ENCODE measurements at places on chromosomes 1 and 21.

- no peak for DNase-seq
Observed at GRCh38 chr1:6622396-6623152, 2.1 kb upstream of the THAP3 start.

DNA sequence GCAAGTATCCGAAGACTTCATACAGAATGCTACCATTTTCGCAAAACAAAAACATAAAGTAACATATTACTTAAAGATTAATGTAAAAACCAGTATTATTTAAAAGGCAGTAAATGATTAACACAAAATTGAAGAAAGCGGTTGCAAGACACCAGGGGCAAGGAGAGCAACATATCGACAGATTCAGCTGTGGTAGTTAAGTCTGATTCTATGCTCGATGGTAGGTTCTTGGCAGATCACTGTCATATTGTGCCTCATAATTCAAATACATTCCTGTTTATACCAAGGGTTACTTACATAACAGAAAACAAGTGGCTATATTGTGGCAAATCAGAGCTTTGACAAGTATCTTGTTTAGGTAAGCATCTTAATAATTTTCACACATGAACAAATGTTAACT lies 37.7 kb downstream of the NRIP1 start:
- no peak for DNase-seq

DNA sequence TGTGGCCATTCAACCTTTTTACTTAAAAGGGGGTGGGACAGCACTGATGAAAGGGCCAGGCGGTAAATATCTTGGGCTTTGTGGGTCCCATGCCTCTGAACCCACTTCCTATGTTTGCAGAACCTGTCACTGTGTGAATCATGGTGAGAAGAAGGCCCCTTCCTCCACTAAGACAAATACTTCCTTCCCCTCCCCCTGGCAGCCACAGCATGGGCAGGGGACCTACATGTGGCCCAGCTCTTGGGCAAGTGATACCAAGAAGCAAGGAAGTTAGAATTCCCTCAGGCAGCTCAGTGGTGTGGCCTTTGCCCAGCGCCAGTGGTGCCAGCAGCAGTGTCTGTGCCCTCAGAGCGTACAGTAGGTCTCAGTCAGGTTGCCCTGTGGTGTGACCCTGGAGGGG lies 168.6 kb downstream of the TRIM33 start:
- peak; percentile 61 for DNase-seq

GRCh38 chr1:200744143-200744542 lies 5.5 kb downstream of the CAMSAP2 start:
- DNase-seq: no peak

GRCh38 chr1:198259333-198260074 lies 102.7 kb downstream of the NEK7 start:
- DNase-seq: no peak

DNA sequence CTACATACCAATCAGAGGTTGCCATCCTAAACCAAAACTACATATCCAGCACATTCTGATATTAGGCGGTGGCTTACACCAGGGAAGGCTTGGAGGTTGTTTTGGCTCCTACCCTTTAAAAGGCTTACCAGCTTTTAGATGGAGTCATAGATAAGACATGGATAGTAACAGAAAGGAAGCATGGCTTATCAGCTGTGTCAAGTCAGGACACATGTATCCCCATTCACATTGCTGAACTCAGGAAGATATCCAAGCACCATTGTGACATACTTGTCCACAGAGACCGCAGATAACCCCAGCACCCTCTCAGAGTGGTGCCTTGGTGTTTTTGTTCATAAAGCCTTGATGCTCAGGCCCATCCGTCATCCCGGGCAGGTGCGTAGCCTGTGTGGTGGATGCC lies 39.7 kb downstream of the ADARB1 start:
- no peak for DNase-seq

DNA sequence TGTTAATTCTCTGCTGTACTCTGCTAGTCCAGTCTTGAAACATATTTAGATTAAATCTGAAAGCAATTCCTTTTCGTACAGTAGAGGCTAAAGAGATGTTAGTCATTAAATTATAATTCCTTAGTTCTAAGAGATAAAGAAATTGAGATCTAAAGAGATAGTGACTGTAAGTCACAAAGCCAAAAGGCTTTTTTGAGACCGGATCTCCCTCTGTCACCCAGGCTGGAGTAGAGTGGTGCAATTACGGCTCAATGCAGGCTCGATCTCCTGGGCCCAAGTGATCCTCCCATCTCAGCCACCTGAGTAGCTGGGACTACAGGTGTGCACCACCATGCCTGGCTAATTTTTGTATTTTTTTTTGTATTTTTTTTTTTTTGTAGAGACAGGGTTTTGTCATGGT lies 64.7 kb downstream of the TPR start:
- no peak for DNase-seq

DNA sequence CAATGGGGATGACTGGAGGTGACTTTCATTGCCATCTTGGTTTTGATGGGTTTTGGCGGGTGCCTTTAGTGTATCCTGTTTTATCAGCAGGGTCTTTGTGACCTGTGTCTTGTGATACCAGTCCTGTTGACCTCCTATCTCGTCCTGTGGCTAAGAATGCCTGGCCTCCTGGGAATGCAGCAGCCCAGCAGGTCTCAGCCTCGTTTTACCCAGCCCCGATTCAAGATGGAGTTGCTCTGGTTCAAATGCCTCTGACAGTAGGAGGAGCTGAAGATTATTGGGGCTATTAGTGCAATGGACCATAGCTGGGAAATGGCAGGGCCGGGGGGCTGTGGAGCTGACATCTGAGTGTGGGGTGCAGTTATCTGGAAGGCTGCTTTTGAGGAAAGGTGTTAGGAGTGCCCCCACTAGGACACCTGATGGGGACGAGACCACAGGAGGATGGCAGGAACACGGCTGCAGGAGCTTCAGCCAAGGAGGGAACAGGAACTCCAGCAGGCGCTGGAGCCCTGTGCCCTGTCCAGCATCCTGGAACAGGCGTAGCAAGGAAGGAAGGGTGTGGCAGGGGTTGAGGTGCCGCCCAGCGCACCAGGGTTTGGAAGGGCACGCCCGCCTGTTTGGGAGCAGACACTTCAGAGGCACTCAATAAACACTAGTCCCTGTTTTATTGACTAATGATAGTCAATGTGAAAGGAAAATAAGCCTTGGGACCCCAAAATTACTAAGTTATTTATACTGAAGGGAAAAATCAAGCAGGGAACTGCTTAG lies 15.3 kb upstream of the AGPAT3 start:
- no peak for DNase-seq
